ENCODE measurements at places on chromosomes 4 and X.

DNA sequence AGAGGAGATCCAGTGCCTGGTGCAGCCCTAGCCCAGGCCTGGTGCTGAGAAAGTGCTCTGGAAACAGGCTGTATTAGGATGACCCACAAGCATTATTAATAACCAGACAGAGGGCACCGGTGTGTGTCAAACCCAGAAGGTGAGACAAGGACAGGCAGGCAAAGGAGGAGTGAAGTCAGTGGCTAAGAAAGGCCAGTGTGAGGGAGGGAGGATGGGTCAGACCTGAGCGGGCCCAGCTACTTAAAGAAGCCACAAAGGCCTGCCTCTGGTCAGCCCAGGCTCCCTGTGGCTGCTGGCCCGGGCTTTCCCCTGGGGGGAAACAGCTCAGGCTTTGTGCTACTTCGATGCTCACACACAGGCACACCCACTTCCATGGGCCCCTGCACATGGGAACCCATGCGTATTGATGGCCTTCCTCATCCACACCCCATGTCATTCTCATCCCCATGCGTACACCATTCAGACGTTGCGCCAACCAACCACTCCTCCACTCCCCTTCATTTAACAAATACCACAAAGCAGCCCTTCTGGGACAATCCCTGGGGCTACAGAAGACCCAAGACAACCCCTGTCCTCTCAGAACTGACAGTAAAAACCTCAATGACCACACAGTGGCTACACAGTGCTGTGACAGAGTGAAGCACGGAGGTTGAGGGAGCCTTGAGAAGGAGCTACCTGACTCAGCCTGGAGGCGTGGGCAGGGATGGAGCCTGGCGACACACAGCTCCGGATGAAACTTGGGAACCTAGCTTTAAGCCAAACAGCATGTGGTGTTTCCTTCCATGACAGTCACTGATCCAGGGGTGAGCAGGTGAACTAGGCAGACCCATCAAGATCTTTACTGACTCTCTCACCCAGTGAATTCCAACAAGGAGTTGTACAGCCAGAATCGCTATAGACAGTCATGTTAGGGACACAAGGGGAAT, 24.9 kb upstream of the MTM1 start:
- DNase-seq, result no peak

GRCh38 chrX:30637874-30638815, 15.1 kb upstream of the GK start:
- DNase-seq, result no peak

GRCh38 chrX:139120760-139121159, 409.2 kb upstream of the FGF13 start:
- DNase-seq, result no peak

- DNase-seq, result no peak
These were observed 29.6 kb downstream of the AREG start for GRCh38 chr4:74474345-74475090.

DNA sequence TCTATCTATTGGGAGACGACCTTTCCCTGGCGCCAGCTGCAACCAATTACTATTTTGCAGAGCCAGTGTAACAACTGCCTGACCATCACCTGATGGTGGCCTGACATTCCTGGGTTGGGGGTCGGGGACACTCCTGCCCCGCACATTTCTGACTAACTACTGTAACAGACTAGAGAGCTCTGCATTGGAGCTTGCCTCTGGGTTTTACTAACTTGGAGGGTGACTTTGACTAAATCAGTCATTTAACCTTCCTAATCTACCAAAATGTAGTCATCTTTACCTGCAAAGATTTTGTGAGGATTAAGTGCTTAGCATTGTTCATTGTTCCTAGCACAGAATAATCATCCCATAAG, 37.5 kb upstream of the ABCG2 start:
- DNase-seq, result no peak
